ENCODE measurements at places on chromosomes 6 and 20. TPM values are rescaled to one million over a fixed set of nuclear protein-coding genes. Genes with fewer than 3 reads are reported as not detected.

WTAP gene
- 60.4 TPM for total RNA-seq

WFDC10B gene
- not detected for total RNA-seq

PI16 gene
- not detected for total RNA-seq

ESF1 gene
- 4.0 TPM for total RNA-seq

HAO1 gene
- not detected for total RNA-seq

STMN3 gene
- total RNA-seq = 67.4 TPM

LINC00237 gene
- not detected for total RNA-seq

HNF4A gene
- not detected for total RNA-seq

TNNC2 gene
- total RNA-seq = 0.84 TPM

XKR7 gene
- not detected for total RNA-seq

LY6G6D gene
- not detected for total RNA-seq

SAMD5 gene
- total RNA-seq = 0.50 TPM

CD40 gene
- 4.4 TPM for total RNA-seq

SLC22A1 gene
- total RNA-seq = under 0.01 TPM

NKAIN2 gene
- total RNA-seq = not detected

SLC17A2 gene
- not detected for total RNA-seq

PTGIS gene
- 0.15 TPM for total RNA-seq

MCHR2 gene
- total RNA-seq = not detected

MAP1LC3A gene
- 34.8 TPM for total RNA-seq

TREM2 gene
- total RNA-seq = not detected

GCM1 gene
- total RNA-seq = not detected

TNFRSF21 gene
- total RNA-seq = 6.7 TPM

SKIC2 gene
- total RNA-seq = 46.7 TPM

CLPSL2 gene
- not detected for total RNA-seq

TTK gene
- 43.0 TPM for total RNA-seq

OARD1 gene
- total RNA-seq = 8.8 TPM

ENPP5 gene
- 1.0 TPM for total RNA-seq

SMLR1 gene
- not detected for total RNA-seq

C4A gene
- total RNA-seq = 2.7 TPM

REM1 gene
- total RNA-seq = not detected

LY86 gene
- not detected for total RNA-seq

RIMS4 gene
- total RNA-seq = not detected

ULBP2 gene
- total RNA-seq = 6.6 TPM

SLC4A11 gene
- 0.89 TPM for total RNA-seq

PROCR gene
- total RNA-seq = 32.9 TPM

ULBP1 gene
- total RNA-seq = 3.6 TPM

VSTM2L gene
- 1.5 TPM for total RNA-seq

OXT gene
- not detected for total RNA-seq

CDH4 gene
- 10.8 TPM for total RNA-seq

FAM217A gene
- not detected for total RNA-seq

PDYN gene
- total RNA-seq = not detected

PRR18 gene
- not detected for total RNA-seq

HLA-DRB5 gene
- total RNA-seq = not detected
